PC-3 (cell line): ENCODE measurements at places on chromosomes 6 and 20.

DNA sequence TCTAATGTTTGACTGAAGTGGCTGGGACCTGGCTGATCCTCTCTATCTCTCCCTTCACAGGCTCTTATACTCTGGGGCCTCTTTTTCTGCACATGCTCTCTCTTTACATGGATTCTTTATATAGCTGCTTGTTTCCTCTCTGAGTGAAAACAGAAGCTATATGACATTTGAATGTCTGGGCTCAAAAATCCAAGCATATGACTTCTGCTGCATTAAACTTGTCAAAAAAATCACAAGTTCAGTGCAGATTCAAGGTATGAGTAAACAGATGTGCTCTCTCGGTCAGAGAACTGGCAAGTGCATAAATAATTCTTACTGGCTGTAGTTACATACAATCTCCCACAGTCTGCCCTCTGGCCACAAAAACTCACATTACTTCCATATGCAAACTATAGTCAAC is 96.6 kb downstream of the LCA5 start:
- no peak for DNase-seq

DNA sequence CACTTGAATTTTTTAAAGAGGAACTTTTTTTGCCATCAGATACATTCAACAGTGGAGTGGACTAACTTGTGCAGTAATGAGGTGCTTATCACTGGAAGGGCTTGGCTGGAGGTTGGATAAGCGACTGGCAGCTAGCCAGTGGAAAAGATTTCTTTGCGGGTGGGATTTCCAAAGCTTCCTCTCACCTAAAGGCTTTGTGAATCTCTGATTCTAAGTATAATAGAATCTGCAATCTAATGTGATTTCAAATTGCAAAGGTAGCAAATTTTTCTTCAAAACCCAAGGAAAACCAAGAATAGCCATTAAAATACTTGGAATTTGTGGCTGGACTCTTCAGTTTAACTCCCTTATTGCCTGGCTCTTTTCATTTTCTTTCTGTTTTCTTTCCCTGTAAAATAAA is 460.4 kb upstream of the MARCKS start:
- no peak for DNase-seq

DNA sequence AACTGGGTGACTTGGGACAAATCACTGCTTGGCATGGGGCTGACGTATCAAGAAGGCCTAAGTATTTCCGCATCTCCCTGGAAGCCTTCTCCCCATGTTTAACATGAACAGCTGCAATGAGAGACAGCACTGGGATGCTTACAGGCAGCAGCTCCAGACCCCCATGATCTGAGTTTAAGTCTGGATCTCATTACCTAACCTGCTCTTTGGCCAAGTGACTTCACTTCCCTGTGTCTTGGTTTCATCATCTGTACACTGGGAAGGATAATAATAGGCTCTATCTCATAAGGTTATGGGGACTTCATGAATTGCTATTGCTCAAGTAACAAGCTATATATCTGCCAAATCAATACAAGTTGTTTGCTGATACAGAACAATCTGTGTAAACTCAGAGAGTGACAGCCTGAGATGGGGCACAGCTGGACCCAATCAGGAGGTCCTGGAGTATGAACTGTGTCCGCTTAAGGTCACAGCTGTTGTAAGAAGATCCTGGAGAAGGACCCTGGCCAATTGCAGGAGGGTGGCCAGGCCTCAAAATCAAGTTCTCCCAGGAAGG is 56.0 kb downstream of the TGM2 start:
- no peak for DNase-seq

DNA sequence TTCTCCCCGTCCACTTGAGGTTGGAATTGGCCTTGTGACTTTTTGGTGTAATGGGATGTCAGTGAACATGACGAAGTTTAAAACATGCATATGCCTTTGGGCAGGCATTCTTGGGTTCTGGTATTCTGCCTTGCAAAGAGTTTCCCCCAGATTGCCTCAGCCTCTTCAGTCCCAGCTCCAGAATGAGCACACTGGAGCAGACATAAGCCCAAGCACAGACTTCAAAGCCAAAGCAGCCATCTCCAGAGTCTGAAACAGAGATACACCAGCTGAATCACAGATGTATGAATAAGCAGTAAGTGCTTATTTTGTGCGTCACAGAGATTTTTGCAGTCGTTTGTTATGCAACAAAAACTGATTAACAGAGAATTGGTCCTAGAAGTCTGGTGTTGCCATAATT is 546.0 kb downstream of the FRK start:
- no peak for DNase-seq

GRCh38 chr6:134619789-134620188 is 301.9 kb upstream of the SGK1 start:
- DNase-seq, result peak; percentile 18

DNA sequence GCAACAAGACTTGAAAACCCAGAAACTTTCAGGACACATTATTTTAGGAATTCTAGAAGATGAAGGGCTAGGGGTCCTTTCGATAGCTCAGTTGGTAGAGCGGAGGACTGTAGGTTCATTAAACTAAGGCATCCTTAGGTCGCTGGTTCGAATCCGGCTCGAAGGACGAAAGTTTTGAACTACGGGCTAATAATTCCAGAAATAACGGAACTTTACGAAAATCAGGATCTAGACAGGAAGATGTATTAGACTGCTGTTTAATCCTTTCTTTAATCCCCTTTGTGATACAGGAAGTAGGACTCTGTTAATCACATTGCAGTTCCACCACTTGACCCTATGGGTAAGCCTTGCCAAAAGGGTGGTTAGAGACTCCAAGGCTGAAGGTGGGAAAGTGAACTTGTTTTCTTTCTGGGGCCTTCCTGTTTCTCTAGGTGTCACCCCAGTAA is 21.2 kb upstream of the ABT1 start:
- no peak for DNase-seq

- DNase-seq, result peak; percentile 15
Observed at GRCh38 chr6:92763680-92764079, 655.7 kb downstream of the EPHA7 start.

GRCh38 chr6:108606250-108606690 is 45.6 kb downstream of the FOXO3 start:
- DNase-seq, result no peak

- DNase-seq, result no peak
Observed at GRCh38 chr6:168887621-168888020, 366.0 kb downstream of the THBS2 start.

DNA sequence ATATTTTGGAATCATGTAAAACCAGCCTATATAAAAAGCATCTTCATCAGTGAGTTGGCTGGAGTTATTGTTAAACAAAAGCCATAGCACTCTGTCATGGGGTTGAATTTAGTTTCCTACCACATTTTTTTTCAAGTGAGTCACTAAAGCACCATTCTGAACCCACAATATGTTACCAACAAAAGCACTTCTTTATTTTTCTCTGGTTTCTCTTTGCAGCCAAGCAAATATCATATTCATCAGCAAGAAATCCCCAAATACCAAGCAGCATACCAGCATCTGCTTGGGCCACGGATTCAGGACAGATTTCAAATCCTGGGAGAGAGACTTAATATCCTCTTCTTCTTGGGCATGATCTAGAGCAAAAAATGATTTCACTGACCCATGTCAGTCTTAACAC is 441.4 kb downstream of the BCKDHB start:
- DNase-seq, result peak; percentile 52

- DNase-seq, result no peak
Observed at GRCh38 chr20:3014662-3015061, 28.8 kb upstream of the GNRH2 start.

GRCh38 chr6:38216451-38216850 is 396.9 kb downstream of the ZFAND3 start:
- no peak for DNase-seq

DNA sequence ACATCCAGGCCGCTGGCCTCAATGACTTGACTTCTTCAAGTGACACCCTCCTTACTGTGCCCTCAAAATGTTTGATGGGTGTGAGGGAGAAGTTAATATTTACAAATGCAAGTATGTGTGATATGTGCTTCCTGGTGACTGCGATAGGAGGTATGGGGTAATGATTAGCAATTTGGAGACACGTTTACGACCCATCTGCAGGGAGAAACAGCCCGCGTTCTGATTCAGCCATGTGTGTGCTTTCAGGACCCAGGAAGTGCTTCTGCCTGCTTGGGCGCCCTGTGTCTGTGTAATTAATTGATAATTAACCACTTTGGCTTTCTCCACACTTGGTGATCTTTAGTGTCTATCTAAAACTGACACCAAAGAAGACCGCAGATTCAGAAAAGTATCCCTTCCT is 25.0 kb downstream of the SIRPA start:
- no peak for DNase-seq

GRCh38 chr6:146985111-146985510 is 219.1 kb upstream of the STXBP5 start:
- peak; percentile 64 for DNase-seq

DNA sequence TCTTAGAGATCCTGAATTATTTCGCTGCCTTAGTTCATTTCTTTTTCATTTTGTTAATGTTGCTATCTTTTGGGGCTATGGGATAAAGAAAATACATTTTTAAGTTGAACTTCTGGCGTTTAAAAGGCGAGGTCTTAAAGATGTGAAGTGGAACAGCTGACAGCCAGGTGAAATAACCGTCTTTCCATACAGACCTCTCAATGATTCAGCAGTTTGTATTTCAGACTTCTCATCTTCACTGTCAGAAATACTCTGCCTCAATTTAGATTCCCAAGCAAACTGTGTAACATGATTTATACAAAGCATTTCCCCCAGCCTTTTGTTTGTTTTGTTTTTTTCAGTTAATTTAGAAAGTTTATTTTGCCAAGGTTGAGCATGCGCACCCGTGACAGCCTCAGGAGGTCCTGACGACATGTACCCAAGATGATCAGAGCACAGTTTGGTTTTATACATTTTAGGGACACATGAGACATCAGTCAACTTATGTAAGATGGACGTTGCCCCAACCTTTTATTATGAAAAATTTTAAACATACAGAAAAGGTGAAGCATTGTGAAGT is 40.0 kb downstream of the SLC9A8 start:
- DNase-seq, result no peak

- DNase-seq, result no peak
Observed at GRCh38 chr6:148440016-148440415, 97.4 kb downstream of the SASH1 start.

DNA sequence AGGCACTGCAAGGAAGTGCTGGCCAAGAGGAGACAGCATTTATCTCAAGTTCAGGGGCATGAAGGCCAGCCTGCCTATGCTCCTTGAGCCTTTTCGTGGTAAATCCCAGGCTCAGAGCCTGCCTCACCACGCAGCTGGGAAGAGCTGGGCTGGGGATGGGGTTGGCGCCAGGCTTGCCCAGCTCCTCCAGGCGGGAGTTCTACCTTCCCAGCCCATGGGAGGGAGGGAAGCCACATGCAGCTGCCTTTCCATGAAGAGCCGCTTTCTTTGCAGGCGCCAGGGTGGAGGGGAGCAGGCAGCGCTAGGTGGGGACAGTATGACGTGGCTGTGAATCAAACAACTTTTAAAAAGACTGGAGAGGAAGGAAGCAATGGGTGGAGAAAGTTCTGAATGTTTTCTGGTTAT is 19.5 kb upstream of the SIRT5 start:
- DNase-seq, result no peak

DNA sequence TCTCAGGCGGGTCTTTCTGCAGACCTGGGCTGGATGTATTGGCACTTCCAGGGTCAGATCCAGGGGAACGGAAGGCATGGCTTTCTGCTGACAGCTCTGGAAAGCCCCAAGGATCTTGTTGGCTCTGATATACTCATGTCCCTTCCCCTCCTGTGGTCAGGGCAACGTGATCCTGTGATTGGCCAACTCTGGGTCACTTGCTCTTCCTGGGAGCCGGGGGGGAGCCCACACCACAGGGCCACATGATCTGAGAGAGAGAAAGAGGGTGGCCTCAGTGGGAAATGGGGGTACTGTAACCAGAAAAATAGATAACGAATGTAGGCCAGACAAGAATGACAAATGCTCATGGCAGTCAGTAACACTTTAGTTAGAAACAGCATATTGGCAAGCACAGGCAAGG is 223.0 kb downstream of the NFATC2 start:
- no peak for DNase-seq

- peak; percentile 37 for DNase-seq
Observed at GRCh38 chr20:13996265-13996664, 949 bp downstream of the MACROD2 start.

- no peak for DNase-seq
Observed at GRCh38 chr6:168562576-168563151, 121.7 kb downstream of the SMOC2 start.

DNA sequence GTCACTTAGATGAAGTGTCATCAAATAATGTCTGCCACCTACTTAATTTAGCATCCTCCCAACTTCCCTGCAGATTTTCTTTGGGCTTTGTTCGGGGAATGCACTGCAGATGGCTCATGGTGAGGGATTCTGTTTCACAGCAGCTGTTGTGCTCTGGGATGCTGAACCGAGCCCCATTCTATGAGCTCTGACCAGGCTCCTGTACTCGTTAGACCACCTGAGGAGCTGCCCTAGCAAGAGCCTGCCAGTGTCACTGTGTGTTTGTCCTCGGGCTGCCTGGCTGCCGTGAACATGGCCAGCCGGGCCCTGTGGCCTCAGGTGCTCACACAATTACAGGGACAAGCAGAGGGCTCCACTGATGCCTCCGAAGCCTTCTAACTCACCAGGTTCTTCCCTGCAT is 238.8 kb upstream of the ECI2 start:
- DNase-seq, result no peak

DNA sequence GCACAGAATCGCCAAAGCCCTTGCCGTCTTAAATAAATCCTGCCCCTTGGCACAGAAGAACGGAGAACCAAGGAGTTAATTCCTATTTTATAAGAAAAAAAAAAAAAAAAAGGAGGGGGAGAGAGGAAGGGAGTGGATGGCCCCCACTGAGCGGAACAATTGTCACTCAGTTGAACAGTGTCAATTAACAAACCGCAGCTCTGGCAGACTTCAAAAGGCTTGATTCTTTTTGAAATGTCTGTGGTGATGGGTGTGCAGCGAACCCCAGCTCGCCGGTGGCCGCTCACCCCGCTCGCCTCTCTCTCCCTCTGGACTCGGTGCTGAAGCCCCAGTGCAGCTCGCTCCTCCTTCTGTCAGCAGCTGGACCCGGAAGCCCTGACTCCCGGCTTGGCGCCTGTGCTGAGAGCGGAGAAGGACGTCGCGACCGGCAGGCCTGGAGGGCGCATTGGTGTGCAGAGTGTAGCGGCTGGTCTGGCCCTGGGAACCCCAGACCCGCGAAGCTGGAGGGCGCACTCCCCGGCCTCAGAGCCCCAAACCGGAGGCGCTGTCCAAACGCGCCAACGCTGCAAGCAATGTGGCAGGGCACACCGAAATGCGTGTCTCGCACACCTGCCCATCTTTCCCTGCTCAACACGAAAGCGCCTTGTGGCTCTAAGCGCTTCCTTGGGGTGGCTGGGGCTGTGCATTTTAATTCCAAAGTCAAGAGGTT is 3.4 kb downstream of the LINC00237 start:
- DNase-seq, result no peak

- no peak for DNase-seq
Observed at GRCh38 chr20:23265226-23265625, 85.4 kb upstream of the NXT1 start.

DNA sequence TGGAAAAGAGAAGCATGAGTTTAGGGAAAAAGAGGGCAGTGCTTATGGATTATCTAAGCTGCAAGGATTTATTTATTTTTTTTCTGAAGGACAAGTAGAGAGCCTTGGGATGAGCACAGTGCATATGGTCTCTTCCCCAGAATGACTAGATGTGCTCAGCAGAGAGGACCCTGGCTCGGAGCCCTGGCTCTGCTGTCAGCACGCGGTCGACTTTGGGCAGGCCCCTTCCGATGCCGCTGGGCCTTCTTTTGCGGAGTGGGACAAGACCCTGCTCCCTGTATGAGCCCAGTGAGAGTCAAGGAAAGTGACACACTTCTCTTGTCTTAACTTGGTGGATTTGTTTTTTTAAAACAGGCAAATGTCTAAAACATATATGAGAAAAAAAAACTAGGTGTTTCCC is 51.4 kb downstream of the LRRC1 start:
- DNase-seq, result no peak

GRCh38 chr6:16527691-16528090 is 233.6 kb downstream of the ATXN1 start:
- no peak for DNase-seq
